Ammon's horn (tissue), 1 donor: ENCODE measurements at places on chromosomes 13 and 19.

DNA sequence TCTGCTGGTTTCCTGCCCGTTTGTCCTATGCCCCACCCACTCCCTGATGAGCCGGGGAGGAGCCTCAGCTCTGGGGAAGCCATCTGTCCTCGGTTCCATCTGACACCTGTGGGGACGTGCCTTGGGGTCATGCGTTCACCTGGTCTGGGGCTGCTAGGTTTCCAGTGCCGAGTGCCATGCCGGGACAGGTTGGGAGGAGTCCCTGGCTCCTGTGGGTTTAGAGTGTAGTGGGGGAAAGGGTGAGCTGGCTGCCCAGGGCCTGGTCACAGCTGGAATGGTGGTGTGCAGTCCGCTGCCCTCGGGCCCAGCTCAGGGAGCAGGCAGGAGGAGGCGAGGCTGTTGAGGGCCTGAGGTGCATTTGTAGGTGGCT, 2.5 kb downstream of the KDM4B start:
- DNase-seq = no peak

- peak; percentile 47 for DNase-seq
These were observed 149.8 kb upstream of the FREM2 start for GRCh38 chr13:38537051-38537450.

GRCh38 chr19:5456841-5457200, 1.6 kb downstream of the ZNRF4 start:
- DNase-seq = no peak

DNA sequence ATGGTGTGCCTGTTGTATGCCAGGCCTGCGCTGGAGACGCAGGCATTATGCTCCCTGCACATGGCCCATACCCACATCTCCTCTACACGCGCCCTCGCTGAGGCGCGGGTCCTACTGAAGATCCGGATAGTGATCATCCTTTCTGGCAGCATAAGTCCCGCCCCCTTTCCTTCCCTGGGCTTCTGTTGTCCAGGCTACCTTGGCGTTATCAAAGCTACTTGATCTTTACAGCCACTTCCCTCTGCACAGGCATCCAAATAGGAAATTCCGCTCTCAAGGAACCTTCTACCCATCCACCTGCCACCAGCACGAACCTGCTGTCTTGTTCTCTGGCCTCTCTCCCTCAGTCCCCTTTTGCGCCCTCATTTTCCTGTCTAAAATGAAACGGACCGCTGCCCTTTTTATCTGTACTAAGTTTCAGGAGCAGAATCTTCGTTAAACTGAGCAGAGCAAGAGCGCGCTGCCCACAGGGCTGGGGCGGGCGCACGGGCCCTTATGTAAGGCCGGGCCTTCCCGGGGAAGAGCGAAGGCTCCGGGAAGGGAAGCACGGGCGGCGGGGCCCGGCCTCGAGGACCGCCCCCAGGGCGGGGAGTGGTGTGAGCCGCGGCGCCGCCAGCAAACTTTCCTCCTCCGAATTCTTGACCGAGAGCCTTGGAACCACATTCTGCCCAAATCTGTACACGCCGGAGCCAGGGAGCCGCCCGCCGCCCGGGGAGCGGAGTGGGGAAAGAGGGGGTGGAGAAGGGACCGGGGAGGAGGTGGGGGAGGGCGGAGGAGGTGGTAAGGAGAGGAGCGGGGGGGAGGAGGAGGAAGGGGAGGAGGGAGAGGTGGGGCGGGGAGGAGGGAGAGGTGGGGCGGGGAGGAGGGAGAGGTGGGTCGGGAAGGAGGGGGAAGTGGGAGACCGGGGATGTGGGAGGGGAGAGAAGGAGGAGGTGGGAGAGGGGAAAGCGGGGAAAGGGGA, 920 bp upstream of the UBE2L5 start:
- peak; percentile 72 for DNase-seq

- no peak for DNase-seq
These were observed 38.6 kb upstream of the POP4 start for GRCh38 chr19:29567366-29567915.

DNA sequence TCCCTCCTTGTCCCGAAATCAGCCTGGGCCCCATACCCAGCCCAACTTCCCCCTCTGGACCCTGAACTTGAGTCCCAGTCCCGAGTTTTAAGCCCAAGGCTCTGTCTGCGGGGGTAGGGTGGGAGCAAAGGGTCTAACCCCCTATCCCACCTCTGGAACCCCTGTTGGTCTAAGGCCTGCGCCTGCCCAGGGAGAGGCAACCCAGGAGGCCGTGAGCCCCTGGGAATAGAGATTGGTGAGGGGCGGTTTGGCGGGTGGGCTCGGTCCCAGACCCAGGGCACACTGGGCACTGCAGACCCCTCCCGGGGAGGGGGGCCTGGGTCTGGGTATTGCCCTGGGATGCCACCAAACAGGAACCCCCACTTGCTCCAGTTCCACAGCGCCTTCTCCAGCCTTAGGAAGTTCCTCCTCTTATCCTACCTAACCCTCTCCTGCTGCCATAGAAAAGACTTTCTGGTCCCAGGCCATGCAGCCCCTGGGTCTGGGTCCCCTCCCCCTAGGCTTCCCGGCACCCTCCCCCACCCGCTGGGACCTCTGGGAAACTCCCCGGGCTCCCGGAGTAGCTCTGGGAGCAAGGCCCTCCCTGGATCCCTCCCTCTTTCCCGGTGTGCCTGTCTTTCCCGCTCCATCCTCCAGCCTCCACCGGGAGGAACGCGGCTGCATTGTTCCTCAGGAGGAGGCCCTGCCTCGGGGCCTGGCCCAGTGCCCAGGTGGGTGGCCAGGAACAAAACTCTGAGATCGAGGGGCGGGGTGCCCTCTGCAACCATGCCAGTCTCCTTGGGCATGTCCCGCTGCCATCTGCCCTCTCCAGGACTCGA, 33.6 kb upstream of the NANOS3 start:
- no peak for DNase-seq

DNA sequence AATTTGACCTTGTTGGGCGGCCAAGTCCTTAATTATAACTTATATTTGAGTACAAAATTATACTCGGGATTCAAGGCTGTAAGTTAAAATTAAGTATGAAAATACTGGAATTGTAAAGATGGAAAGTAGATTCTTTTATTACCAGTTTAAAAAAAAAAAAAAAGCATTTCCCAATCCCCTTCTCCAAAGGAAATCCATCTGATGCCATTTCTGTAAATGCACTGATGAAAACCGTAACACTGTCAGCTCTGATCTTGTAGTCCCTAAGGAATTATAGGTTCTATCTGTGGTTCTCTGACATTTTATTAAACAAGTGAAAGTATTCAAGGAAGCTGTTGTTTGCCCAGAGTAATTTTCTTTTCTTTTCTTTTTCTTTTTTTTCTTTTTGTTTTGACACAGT, 41.6 kb upstream of the HNRNPA1L2 start:
- no peak for DNase-seq

DNA sequence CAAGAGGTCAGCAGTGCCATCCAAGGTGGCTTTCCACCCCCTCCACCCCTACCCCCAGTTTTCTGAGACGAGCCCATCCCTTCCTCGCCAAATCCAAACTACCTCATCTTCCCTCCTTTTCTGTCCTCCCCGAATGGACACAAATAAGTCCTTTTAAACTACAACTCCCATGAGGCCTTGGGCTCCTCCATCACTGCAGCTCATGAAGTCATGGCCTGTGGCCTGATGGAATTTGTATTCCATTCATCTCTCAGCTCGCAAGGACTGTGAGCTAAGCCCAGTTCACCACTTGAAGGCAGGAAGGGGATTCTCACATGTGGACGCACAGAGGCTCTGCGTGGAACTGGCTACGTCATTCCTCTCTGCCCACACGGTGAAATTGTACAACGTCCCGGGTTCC, 12.5 kb downstream of the PTPRH start:
- DNase-seq = no peak

- no peak for DNase-seq
These were observed 380.2 kb downstream of the FGF9 start for GRCh38 chr13:22050951-22051563.

DNA sequence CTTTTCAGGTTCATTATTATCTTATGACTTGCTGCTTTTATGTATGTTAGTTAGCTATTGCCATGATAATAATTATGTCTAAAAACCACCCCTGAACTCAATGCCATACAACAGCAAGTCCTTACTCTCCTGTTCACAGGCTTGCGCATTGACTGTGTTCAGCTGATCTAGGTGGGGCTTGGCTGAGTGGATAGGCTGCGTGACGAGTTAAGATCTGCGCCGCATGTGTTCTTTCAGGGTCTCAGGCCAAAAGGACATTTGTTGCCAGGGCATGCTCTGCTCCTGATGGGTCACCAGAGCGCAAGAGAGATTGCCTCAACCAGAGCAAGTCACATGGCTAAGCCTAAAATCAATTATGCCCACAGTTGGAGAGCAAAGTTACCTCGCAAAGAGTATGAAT, 859 bp downstream of the ZNF568 start:
- DNase-seq = peak; percentile 38

- DNase-seq = no peak
These were observed 6.7 kb upstream of the CCNP start for GRCh38 chr19:40232949-40233810.

DNA sequence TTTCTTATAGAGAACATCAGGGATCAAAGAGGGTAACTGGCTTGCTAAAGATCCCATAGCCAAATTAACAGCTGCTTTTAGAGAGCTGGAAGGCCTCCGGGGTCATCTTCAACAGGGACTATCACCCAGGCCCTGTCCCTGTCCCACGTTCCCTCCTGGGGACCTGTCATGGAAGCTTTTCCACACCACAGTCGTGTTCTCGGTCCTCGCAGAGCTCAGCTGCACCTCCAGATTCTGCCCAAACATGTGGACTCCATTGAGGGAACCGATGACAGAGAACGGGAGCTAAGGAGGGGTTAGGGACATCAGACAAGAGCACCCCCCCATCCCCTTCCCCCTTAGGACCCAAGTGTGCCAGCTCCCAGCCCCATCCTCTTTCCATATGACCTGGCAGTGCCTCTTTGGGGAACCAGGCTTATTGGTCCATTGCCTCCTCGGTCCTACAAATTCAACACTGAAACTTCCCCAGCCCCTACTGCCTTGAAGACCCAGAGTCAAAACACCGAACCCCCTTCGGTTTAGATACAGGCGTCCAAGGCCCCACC, 568 bp downstream of the FUZ start:
- no peak for DNase-seq

GRCh38 chr19:54518844-54519243, 16.2 kb downstream of the LAIR2 start:
- DNase-seq = no peak

GRCh38 chr13:23707674-23708073, 137.5 kb downstream of the TNFRSF19 start:
- DNase-seq = no peak

GRCh38 chr19:39566064-39566463, 26.1 kb upstream of the EID2 start:
- DNase-seq = no peak

DNA sequence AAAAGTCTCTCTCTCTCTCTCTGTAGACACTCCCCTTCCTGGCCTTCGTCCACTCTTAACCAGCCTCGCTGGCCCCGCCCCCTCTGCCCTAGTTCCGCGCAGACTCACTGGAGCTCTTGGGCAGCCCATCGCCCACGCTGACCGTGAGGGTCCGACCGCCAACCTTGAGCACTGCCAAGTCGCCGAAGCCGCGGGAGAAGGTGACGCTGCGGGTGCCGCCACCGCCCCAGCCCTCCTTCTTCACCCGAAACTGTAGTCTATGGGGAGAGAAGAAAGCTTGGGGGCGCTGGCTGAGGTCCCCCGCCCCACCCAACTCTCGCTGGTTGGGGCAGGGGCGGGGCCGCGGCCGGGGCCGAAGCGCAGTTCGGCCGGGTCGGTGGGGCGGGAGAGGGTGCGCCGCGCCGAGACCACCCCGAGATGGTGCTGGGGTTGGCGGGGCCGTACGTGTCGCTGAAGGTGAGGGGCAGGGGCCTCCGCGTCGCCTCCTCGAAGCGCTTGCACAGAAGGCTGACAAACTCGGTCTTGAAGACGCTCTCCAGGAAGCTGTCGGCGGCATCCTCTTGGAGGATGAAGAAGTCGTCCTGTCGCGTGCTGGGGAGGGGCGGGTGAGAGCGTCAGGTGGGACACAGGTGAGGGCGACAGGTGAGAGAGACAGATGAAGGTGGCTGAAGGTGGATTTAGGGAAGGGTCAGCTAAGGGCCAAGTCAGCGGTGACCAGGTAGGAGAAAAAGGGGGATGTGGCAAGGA, 12.6 kb upstream of the ZNF414 start:
- DNase-seq = peak; percentile 90

DNA sequence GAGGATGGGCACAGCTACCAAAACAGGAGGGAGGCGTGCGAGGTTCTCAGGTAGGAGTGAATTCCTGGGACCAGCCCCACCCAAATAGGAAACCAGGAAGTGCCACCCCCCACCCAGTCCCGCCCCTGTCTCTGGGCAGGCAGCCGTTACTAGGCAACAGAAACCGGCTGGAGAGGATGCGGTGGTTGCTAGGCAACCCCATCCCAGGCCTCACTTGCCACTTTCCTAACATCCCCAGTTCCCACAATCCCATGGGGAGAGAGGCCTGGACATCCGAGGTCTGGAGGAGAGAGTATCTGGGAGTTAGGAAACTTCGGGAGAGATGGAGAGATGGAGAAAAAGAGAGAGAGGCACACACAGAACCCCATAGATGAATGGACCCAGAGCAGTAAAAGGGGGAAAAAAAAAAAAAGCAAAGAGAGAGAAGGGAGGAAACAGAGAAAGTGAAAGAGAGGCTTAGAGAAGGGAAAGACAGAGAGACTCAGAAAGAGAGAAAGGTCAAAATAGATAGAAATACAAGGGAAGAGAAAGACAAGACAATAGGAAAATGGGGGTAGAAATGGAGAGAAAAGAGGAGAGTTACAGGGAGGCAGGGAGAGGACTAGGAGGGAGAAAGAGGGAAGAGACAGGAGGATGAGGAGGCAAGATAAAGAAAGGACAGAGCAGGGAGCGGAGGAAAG, 3.8 kb downstream of the GRIK5 start:
- DNase-seq = peak; percentile 78

- peak; percentile 39 for DNase-seq
These were observed 72.2 kb upstream of the WASF3 start for GRCh38 chr13:26485288-26485687.

DNA sequence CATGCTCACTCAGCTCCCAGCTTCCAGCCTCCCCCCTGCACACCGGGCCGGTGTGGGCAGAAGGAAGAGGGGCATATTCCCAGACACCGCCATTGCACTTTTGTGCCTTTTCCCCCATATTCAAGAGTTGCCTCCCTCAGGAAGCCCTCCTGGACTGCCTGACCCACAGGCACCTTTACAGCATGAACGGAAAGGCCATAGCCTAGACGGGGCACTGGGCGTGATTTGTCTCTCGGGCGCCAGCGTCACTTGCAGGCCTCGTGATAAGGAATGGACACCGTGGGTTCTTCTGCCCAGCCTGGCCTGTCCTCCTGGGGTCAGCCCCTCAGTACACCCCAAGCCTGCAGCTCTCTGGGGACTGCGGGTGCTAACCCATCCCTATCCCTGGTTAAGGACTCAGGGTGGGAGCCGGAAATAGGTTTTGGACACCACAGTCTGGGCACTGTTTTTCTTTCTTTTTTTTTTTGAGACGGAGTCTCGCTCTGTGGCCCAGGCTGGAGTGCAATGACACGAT, 933 bp upstream of the UQCR11 start:
- no peak for DNase-seq

DNA sequence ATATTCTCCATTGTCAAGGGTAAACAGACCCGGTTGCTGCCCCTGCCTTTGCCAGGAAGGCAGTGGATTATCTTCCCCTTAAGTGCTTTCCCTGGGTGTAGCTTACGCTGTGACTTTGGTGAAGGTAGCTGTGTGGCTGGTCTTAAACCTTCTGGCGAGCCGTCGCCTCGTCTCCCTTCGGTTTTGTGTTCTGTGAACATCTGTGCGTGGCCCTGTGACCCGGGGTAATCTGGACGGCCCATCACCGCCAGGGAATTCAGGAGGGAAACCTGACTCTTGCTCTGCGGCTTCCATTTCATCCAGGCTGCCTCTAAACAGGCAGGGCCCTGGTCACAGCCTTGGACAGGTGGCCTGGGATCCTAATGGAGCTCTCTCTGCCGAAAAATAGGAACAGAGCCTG, 78.7 kb downstream of the SHISA2 start:
- no peak for DNase-seq

GRCh38 chr13:113616281-113616906, 31.8 kb downstream of the TFDP1 start:
- DNase-seq = no peak
